ENCODE measurements at places on chromosomes 12 and 14.

- peak; percentile 22 for DNase-seq
- H3K4me3 ChIP-seq: peak overlapping the region; percentile 79
- peaks cover 11% of the 10 kb centered on the region for H3K36me3 ChIP-seq
- peaks cover 29% of the 10 kb centered on the region for H3K4me1 ChIP-seq
These were observed 1.7 kb downstream of the LEMD3 start for GRCh38 chr12:65171073-65171472.

GRCh38 chr14:65003394-65003793, 16.7 kb downstream of the FNTB start:
- H3K27ac ChIP-seq: peak overlapping the region; percentile 2
- peaks cover 25% of the 10 kb centered on the region for H3K4me1 ChIP-seq
- no peaks in the 10 kb centered on the region for H3K36me3 ChIP-seq
- DNase-seq: no peak
- no peak overlapping the region for H3K4me3 ChIP-seq

DNA sequence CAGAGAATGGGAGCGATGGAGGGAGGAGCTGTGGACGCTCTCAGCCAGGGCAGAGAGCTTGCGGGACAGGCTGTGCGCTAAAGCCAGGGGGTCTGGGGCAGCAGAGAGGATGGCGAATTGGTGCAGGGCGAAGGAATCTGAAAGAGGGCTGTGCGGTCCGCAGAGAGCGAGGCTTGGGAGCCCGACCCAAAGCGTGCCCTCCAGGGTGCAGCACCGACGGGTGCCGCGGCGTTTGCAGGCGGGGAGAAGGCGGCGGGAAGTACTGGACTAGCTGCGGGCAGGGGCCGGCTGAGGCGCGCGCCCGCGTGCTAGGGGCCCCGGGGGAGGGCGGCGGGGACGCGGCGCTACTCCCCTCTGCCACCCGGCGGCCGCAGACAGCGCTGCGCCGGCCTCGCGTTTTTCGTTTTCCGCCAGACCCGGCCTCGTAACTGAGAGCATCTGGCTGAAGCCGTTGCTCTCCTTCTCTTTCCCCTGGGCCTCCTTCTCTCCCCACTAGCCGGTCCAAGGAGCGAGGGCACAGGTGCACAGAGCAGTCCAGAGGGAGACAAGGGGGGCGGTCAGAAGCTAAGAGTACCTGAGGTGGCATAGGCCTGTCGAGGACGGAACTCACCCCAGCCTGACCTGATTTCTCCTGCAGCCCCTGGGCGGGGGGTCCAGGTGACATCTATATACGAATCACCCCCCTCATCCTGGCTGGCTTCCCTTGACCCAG, 24.9 kb downstream of the SLC6A12 start:
- peak; percentile 59 for DNase-seq
- H3K4me1 ChIP-seq: no peaks in the 10 kb centered on the region
- H3K27me3 ChIP-seq: peaks cover 6% of the 10 kb centered on the region
- H3K4me3 ChIP-seq: peak overlapping the region; percentile 61

DNA sequence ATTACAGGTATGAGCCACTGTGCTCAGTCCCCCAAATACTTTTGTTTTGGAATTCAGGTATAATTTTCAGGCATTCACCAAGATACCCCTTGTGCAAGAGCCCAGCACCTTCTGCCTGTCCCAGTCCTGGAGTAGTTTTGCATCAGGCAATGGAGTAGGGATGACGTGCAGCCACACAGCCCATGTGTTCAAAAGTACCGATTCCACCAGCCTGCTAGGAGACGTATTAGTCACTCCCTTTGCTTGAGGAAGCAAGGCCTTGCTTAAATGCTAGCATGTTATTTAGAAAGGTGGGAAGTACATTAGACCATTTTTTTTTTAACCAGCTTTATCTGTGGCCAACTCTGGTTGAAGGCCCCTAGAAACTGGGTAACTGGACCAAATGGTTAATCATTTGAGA, 15.0 kb upstream of the GALNT16 start:
- H3K4me3 ChIP-seq: no peak overlapping the region
- H3K27me3 ChIP-seq: no peaks in the 10 kb centered on the region
- no peaks in the 10 kb centered on the region for H3K36me3 ChIP-seq

GRCh38 chr12:49369411-49370145, 2.3 kb downstream of the SPATS2 start:
- peak; percentile 61 for DNase-seq
- H3K4me3 ChIP-seq: peak overlapping the region; percentile 85
- no peak overlapping the region for H3K27ac ChIP-seq
- peaks cover 36% of the 10 kb centered on the region for H3K4me1 ChIP-seq

DNA sequence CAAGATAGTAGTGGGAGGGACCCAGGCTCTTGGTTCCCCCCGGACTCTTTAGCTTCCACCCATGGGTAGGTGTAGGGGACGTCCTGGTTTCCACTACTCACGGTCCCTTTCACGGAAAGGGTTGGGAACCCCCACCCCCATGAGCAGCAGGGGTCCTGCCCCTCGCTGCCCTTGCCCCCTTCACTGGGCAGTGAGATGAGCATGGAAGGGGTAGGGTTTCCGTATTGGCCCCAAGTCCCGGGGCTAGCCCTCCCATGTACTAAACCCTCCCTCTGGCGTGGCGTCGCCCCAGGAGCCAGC, 12.7 kb downstream of the AGAP2 start:
- H3K36me3 ChIP-seq: no peaks in the 10 kb centered on the region
- H3K4me3 ChIP-seq: peak overlapping the region; percentile 91
- DNase-seq: no peak
- H3K27ac ChIP-seq: no peak overlapping the region

DNA sequence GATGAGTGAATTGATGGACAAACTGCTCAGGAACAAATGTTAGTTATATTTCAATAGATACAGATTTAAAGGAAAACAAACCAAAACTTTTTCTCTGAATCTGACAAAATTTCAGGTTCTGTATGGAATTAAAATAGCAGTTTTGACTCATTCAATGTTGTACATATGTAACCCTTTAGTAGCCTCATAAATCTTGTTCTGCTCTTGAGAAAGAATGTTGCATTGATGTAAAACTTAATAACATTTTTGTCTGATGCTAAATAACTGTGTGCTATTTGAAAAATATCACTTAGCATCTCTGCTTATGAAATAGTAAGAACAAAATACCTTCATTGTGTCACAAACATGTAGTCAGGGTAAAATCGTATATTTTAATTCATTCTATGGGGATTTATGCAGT, 168.9 kb upstream of the NOVA1 start:
- no peak overlapping the region for H3K4me3 ChIP-seq
- no peaks in the 10 kb centered on the region for H3K36me3 ChIP-seq
- no peaks in the 10 kb centered on the region for H3K27me3 ChIP-seq
- no peak for DNase-seq
- no peak overlapping the region for H3K27ac ChIP-seq

GRCh38 chr12:53241623-53242412, 9.8 kb upstream of the RARG start:
- H3K4me1 ChIP-seq: no peaks in the 10 kb centered on the region
- no peaks in the 10 kb centered on the region for H3K27me3 ChIP-seq
- no peaks in the 10 kb centered on the region for H3K36me3 ChIP-seq
- no peak overlapping the region for H3K27ac ChIP-seq
- DNase-seq: no peak

- no peak overlapping the region for H3K27ac ChIP-seq
- H3K4me1 ChIP-seq: no peaks in the 10 kb centered on the region
- H3K36me3 ChIP-seq: no peaks in the 10 kb centered on the region
- H3K27me3 ChIP-seq: peaks cover 64% of the 10 kb centered on the region
- H3K4me3 ChIP-seq: no peak overlapping the region
- DNase-seq: peak; percentile 55
These were observed 75.5 kb upstream of the CAND1 start for GRCh38 chr12:67193704-67194103.

DNA sequence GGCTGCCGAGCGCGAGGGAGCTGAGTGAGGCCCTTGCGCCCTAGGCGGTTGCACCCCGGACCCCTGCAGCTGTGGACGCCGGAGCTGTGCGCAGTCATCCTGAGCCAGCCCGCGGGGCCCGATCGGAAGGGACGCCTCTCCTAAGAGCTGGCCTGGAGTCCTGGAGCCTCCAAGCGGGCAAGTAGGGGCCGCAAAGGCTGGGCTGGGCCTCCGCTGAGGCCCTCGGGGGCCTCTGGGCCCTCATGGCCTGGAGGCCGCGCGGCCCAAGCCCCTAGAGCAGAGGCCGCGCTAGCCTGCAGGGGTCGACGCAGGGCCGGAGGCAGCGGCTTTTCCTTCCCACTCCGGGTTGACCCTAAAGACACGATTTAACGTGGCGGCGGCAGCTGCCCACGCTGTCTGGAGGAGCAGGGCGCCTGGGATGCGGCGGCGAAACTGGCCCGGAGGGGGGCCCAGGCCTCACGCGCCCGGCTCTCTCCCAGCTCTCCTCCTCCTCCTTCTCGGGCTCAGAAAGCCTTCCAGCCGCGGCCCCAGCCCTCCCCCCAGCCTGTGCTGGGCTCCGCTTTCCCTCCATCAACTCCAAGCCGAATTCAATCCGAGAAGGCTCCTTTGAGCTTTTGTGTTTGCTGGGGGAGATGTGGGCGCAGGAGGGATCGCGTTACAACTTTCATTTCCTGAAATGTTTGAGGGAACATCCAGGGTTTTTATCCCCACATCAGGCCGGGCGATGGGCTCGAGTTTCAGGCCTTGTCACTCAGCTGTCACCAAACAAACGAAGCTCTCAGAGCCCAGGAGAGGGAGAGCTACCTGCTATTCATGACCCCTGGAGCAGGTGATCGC, 11.6 kb downstream of the SIX1 start:
- H3K27me3 ChIP-seq: no peaks in the 10 kb centered on the region
- no peak overlapping the region for H3K4me3 ChIP-seq
- 0 out of 2 replicates have a peak, but pooled peaks cover 3% of the 10 kb centered on the region for H3K36me3 ChIP-seq

DNA sequence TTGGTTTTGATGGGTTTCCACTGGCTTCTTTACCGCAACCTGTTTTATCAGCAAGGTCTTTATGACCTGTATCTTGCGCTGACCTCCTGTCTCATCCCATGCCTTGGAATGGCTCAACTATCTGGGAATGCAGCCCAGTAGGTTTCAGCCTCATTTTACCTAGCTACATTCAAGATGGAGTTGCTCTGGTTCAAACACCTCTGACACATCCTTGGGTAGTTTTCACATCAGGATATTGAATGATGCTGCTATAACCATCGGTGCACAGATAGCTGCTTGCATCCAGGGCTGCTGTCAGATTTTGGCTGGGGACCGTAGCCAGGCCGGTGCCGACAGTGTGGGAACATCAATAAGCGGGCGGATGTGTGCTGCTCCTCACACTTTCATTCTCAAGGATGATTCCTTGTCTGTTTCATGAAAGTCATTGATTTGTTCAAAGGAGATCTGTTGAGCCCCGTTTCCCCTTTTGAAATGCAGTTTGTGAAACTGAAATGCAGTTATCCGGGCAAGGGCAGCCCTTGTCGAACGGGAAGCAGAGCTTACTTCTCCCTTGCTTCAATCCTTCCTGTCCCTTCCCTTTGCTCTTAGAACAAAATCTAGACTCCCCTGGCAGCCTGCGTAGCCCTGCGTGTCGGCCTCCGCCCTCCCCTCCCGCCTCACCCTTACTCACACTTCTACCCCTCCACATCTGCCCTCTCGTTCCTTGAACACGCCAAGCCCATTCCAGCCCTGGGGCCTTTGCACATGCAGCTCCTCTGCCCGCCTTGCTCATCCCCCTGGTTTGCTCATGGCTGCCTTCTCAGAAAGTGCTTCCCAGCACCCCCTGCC, 49.2 kb upstream of the NCOR2 start:
- H3K4me3 ChIP-seq: no peak overlapping the region
- 0 out of 2 replicates have a peak, but pooled peaks cover 6% of the 10 kb centered on the region for H3K4me1 ChIP-seq
- no peak for DNase-seq
- no peak overlapping the region for H3K27ac ChIP-seq

DNA sequence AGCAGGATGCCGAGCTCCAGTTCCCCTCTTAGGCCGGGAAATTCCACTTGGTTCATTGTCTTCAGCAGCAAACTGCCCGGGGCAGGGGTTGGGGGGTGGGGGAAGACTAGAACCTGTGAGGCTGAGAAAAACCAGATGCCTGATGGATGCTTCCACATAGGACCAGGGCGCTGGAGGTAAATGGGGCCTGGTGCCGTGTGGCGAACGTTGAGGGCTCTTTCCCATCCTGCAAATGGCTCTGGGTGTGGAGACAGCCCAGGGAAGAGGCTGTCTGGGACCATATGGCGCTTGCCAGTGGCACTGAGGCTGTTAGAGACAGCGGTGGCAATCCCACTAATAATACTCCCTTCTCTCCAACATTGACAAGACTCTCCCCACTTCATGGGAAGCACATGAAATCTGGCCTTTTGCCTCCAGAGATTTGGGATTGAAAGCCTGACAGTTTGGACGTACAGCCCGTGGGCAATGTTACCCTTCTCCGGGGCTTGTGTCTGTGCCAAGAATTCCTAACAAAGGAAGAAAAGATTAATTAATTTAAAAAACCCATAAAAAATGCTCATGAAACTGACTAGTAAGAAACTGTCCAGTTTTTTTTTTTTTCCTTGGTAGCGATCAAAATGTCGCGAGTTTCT, 44.5 kb downstream of the MAP1LC3B2 start:
- peaks cover 31% of the 10 kb centered on the region for H3K4me1 ChIP-seq
- no peak overlapping the region for H3K27ac ChIP-seq
- no peaks in the 10 kb centered on the region for H3K36me3 ChIP-seq
- DNase-seq: no peak
- H3K4me3 ChIP-seq: no peak overlapping the region

- DNase-seq: peak; percentile 73
- H3K4me1 ChIP-seq: no peaks in the 10 kb centered on the region
- H3K4me3 ChIP-seq: no peak overlapping the region
- no peaks in the 10 kb centered on the region for H3K36me3 ChIP-seq
- H3K27ac ChIP-seq: no peak overlapping the region
- H3K27me3 ChIP-seq: peaks cover 13% of the 10 kb centered on the region
These were observed 41.4 kb downstream of the COX16 start for GRCh38 chr14:70317969-70318634.

- H3K27ac ChIP-seq: no peak overlapping the region
- H3K4me3 ChIP-seq: no peak overlapping the region
- H3K27me3 ChIP-seq: peaks cover 12% of the 10 kb centered on the region
- no peak for DNase-seq
These were observed 60.2 kb downstream of the PLXNC1 start for GRCh38 chr12:94208622-94208966.

- H3K36me3 ChIP-seq: peaks cover 5% of the 10 kb centered on the region
- no peaks in the 10 kb centered on the region for H3K27me3 ChIP-seq
- H3K4me3 ChIP-seq: no peak overlapping the region
- DNase-seq: no peak
These were observed 397.7 kb upstream of the RGS6 start for GRCh38 chr14:71534506-71534905.

GRCh38 chr12:104571328-104571727, 114.6 kb downstream of the CHST11 start:
- H3K27me3 ChIP-seq: no peaks in the 10 kb centered on the region
- no peaks in the 10 kb centered on the region for H3K36me3 ChIP-seq
- no peak overlapping the region for H3K27ac ChIP-seq
- H3K4me1 ChIP-seq: peaks cover 5% of the 10 kb centered on the region

- H3K4me3 ChIP-seq: no peak overlapping the region
- DNase-seq: peak; percentile 90
- no peaks in the 10 kb centered on the region for H3K36me3 ChIP-seq
- H3K4me1 ChIP-seq: peaks cover 60% of the 10 kb centered on the region
These were observed 76.3 kb upstream of the RTL1 start for GRCh38 chr14:100979780-100980179.

- no peak for DNase-seq
- peaks cover 40% of the 10 kb centered on the region for H3K36me3 ChIP-seq
- H3K27me3 ChIP-seq: no peaks in the 10 kb centered on the region
- H3K27ac ChIP-seq: no peak overlapping the region
- H3K4me3 ChIP-seq: no peak overlapping the region
- no peaks in the 10 kb centered on the region for H3K4me1 ChIP-seq
These were observed 19.4 kb downstream of the SETD1B start for GRCh38 chr12:121823101-121823726.

GRCh38 chr14:67370830-67371229, 10.7 kb downstream of the EIF2S1 start:
- H3K27me3 ChIP-seq: no peaks in the 10 kb centered on the region
- H3K27ac ChIP-seq: no peak overlapping the region
- H3K4me3 ChIP-seq: no peak overlapping the region
- peaks cover 17% of the 10 kb centered on the region for H3K4me1 ChIP-seq
